ENCODE measurements at places on chromosomes 3 and 15. TPM values are rescaled to one million over a fixed set of nuclear protein-coding genes. Genes with fewer than 3 reads are reported as not detected.

- H3K27me3 ChIP-seq, result peaks cover 7% of the 10 kb centered on the region
- peaks cover 10% of the 10 kb centered on the region for H3K4me1 ChIP-seq
- no peaks in the 10 kb centered on the region for H3K36me3 ChIP-seq
- H3K4me3 ChIP-seq, result no peak overlapping the region
Measured at GRCh38 chr15:100764778-100765466, 114.7 kb upstream of the ALDH1A3 start.

The P2RY14 gene
- total RNA-seq, result not detected

The DCBLD2 gene
- 33.9 TPM for total RNA-seq

GRCh38 chr15:33086500-33087121, 107.9 kb downstream of the FMN1 start:
- DNase-seq, result no peak
- H3K4me1 ChIP-seq, result no peaks in the 10 kb centered on the region
- no peak overlapping the region for H3K4me3 ChIP-seq
- H3K27me3 ChIP-seq, result no peaks in the 10 kb centered on the region

GRCh38 chr3:141485641-141486495, 959 bp upstream of the RASA2 start:
- H3K27me3 ChIP-seq, result peaks cover 6% of the 10 kb centered on the region
- peaks cover 4% of the 10 kb centered on the region for H3K36me3 ChIP-seq
- peak overlapping the region; percentile 81 for H3K27ac ChIP-seq
- no peak for DNase-seq

The EFHB gene
- 0.76 TPM for total RNA-seq

The CCR8 gene
- not detected for total RNA-seq

The MME gene
- 6.6 TPM for total RNA-seq

The TLR9 gene
- 0.37 TPM for total RNA-seq

- H3K36me3 ChIP-seq, result no peaks in the 10 kb centered on the region
- peaks cover 4% of the 10 kb centered on the region for H3K4me1 ChIP-seq
- H3K27me3 ChIP-seq, result peaks cover 1% of the 10 kb centered on the region
Measured at GRCh38 chr3:139647866-139648435, 29.8 kb downstream of the NMNAT3 start.

DNA sequence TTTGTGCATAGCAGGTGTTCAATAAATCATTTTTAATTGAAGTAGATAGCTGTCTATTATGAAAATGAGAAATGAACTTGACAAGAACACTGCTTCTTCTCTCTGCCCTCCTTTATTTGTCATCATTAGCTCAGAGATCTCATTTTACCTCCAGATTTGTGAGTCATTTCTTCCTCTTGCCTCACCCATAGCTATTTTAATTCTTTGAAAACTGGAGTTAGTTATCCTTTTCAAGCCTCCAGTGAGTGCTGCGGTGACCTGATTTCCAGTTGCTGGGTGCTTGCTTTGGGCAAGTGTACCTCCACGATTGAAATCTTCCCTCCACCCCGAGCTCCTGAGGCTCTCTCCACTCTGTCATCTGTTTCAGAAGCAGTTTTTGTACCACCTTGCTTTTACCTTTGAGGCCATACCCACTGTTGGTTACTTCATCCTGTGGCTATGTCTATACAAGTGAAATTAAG, 114.6 kb downstream of the NFKBIZ start:
- H3K4me1 ChIP-seq, result no peaks in the 10 kb centered on the region
- H3K27ac ChIP-seq, result no peak overlapping the region
- no peak overlapping the region for H3K4me3 ChIP-seq
- H3K27me3 ChIP-seq, result no peaks in the 10 kb centered on the region
- DNase-seq, result no peak

DNA sequence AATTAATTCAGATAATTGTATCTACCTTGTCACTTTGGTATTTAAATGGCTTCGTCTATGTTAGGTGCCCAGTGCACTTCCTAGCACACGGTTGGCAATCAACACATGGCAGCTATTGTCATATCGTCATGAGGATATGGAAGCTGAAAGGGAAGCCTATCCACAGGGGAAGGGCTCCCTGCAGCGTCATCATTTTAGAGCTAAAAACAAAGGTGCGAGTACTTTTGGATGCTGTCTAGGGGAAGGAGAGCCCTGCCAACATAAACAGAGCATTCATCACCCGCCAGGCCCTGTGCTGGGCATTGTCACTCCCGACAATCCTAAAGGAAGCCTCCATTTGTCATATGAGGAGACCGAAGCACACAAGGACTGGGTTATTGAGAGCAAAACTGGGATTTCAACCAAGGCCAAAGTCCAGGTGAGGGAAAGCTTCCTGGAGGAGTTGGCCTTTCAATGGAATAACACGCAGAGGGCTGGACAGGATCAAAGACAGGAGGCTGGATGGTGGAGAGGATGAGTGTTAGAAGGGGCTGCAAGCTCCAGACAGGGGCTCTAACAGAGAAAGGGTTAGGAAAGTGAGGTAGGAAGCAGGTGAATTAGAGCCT, 8.0 kb upstream of the PARL start:
- no peak overlapping the region for H3K27ac ChIP-seq
- H3K4me1 ChIP-seq, result peaks cover 17% of the 10 kb centered on the region
- H3K27me3 ChIP-seq, result peaks cover 5% of the 10 kb centered on the region

DNA sequence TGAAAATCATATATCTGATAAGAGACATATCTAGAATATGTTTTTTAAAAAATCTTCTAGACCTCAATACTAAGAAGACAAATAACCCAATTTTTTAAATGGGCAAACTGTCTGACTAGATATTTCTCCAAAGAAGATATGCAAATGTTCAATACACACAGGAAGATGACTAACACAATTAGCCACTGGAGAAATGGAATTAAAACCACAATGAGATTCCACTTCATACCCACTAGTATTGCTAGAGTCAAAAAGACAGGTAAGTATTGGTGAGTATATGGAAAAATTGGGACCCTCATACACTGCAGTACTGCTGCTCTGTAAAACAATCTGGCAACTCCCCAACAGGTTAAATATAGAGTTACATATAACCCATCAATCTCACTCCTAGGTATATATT, 33.1 kb upstream of the TOPAZ1 start:
- H3K27ac ChIP-seq, result no peak overlapping the region
- H3K36me3 ChIP-seq, result no peaks in the 10 kb centered on the region
- DNase-seq, result no peak
- peaks cover 2% of the 10 kb centered on the region for H3K27me3 ChIP-seq
- no peak overlapping the region for H3K4me3 ChIP-seq

DNA sequence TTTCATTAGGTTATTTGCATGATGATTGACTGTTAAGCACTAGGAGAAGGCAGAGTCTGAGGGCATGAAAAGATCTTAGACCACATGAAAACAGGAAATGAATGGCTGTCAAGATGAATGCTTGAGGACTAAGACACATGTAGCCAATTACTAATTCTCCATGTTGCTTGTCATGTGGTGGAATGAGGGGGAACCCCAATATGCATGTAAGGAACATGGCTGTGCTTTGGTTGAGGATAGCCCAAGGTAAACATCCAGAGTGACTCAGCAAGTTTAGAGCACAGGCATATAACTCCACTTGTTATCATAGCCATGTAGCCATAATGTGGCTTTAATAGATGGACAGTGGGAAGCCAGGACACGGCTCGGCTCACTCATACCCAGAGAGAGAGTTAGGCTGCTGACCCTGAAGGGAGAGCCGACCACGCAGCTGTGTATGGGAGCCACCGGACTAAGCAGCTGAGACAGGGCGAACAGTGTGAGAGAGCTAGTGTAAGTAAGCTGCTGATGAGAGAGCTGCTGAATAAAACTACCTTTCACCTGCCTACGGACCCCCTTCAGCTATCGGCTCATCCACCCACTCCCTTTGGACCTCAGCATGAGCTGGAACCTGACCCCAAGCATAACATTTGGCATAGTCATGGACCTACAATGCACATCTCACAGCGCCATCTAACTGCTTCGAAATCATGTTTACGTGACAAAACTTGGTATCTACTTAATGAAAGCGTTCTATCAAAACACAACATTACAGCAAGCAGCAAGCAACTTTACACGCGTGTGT, 37.6 kb downstream of the ANO10 start:
- H3K4me1 ChIP-seq, result no peaks in the 10 kb centered on the region
- no peak overlapping the region for H3K27ac ChIP-seq

The SLC28A1 gene
- 0.25 TPM for total RNA-seq

DNA sequence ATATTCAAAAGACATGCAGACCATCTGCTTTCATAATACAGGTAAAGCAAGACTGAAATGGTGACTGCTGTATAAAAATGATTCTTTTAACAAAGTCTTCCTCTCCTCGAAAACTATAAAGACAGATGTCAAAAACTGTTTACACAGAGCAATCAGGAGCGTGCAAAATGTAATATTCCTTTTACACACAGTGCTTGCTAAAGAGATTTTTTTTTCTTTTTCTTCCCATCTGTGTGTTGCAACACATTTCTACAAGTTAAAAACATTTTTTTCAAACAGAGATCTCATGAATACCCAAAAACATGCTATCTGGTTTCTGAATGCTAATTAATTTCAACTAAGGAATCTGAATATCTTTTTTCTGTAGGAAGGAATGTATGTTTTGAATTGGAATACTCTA, 22.1 kb downstream of the SATB1 start:
- DNase-seq, result no peak
- H3K36me3 ChIP-seq, result no peaks in the 10 kb centered on the region
- no peak overlapping the region for H3K4me3 ChIP-seq
- no peaks in the 10 kb centered on the region for H3K27me3 ChIP-seq
- no peak overlapping the region for H3K27ac ChIP-seq

The SLC9A9 gene
- 11.4 TPM for total RNA-seq

Data from glutamatergic neuron (in vitro differentiated cells).